RWPE2 (cell line): ENCODE measurements at places on chromosomes 7 and 10.

DNA sequence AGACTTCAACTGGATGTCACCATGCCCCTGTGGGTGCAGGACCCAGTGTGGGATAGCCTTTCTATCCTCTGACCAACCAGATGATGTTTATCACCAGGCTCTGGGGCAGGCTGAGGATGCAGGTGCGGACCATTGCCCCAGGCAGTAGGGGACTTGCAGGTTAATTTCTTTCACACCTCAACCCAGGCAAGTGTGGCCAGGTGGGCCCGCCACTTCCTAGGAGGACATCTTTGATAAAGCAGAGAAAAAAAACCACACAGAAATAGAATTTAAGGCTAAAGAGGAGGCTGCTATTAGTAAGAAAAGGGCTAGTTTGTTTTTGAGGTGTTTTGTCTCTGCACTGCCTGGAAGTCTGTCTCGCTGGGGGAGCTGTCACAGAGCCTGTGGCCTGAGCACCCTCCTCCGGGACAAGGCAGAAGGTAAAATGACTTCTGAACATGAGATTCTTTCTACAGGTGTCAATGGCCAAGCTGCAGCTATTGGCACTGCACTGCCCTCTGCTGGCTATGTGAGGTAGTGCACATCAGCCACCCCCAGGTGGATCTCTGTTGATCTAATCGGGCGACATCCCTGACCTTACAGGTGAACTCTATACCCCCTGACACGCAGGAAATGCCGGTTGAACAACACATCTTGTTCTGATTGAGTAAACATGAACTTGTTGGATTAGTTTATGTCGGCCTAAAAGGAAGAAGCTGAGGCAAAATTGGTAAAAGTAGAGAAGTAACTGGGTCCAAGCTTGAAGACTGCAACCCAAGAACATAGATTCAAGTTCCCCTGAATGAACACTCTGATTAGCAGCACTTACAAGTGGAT lies 21.0 kb downstream of the UPP1 start:
- peaks cover 19% of the 10 kb centered on the region for H3K4me1 ChIP-seq
- no peaks in the 10 kb centered on the region for H3K27me3 ChIP-seq
- DNase-seq = no peak
- H3K36me3 ChIP-seq = peaks cover 39% of the 10 kb centered on the region
- H3K4me3 ChIP-seq = no peak overlapping the region
- H3K27ac ChIP-seq = peak overlapping the region; percentile 11

- peaks cover 8% of the 10 kb centered on the region for H3K4me1 ChIP-seq
- H3K4me3 ChIP-seq = no peak overlapping the region
- H3K27me3 ChIP-seq = no peaks in the 10 kb centered on the region
- peak; percentile 77 for DNase-seq
- peak overlapping the region; percentile 99 for H3K27ac ChIP-seq
These were observed 167.7 kb upstream of the TNRC18 start for GRCh38 chr7:5591278-5591874.

- H3K27ac ChIP-seq = no peak overlapping the region
- H3K4me1 ChIP-seq = no peaks in the 10 kb centered on the region
- no peak overlapping the region for H3K4me3 ChIP-seq
- H3K36me3 ChIP-seq = no peaks in the 10 kb centered on the region
- peak; percentile 49 for DNase-seq
- no peaks in the 10 kb centered on the region for H3K27me3 ChIP-seq
These were observed 72.1 kb downstream of the ADCY1 start for GRCh38 chr7:45646207-45646821.

- no peaks in the 10 kb centered on the region for H3K36me3 ChIP-seq
- no peak for DNase-seq
- H3K27ac ChIP-seq = no peak overlapping the region
- no peaks in the 10 kb centered on the region for H3K4me1 ChIP-seq
- H3K27me3 ChIP-seq = no peaks in the 10 kb centered on the region
These were observed 17.3 kb downstream of the SRGN start for GRCh38 chr10:69104994-69105790.

- no peak overlapping the region for H3K4me3 ChIP-seq
- H3K27ac ChIP-seq = peak overlapping the region; percentile 94
- no peaks in the 10 kb centered on the region for H3K36me3 ChIP-seq
These were observed 337.7 kb downstream of the GATA3 start for GRCh38 chr10:8392216-8392615.

- peaks cover 75% of the 10 kb centered on the region for H3K36me3 ChIP-seq
- H3K4me1 ChIP-seq = peaks cover 12% of the 10 kb centered on the region
These were observed 968 bp downstream of the NOLC1 start for GRCh38 chr10:102153093-102153620.

DNA sequence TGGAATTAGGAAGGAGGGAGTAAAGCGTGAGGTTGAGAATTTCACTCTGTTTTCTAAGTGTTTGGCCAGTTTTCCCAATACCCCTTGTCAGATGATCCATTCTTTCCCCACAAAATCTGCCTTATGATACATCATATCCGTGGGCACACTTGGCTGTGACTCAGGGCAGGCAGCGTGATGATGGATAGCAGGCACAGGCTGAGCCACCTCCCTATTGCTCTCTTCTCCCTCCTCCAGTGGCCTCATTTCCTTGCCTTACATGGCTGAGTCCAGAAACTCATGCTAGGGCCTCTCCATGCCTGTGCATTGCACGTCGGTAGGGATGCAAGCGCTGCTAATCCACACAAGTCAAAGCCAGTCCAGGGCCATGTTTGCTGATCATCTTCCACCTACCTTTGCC lies 128.3 kb downstream of the AMPH start:
- no peaks in the 10 kb centered on the region for H3K4me1 ChIP-seq
- no peaks in the 10 kb centered on the region for H3K27me3 ChIP-seq
- H3K4me3 ChIP-seq = no peak overlapping the region
- H3K36me3 ChIP-seq = no peaks in the 10 kb centered on the region

- DNase-seq = no peak
- no peaks in the 10 kb centered on the region for H3K27me3 ChIP-seq
- peak overlapping the region; percentile 89 for H3K27ac ChIP-seq
- H3K4me1 ChIP-seq = peaks cover 52% of the 10 kb centered on the region
- peaks cover 4% of the 10 kb centered on the region for H3K36me3 ChIP-seq
- no peak overlapping the region for H3K4me3 ChIP-seq
These were observed 45.3 kb upstream of the FAM133B start for GRCh38 chr7:92635538-92635937.

DNA sequence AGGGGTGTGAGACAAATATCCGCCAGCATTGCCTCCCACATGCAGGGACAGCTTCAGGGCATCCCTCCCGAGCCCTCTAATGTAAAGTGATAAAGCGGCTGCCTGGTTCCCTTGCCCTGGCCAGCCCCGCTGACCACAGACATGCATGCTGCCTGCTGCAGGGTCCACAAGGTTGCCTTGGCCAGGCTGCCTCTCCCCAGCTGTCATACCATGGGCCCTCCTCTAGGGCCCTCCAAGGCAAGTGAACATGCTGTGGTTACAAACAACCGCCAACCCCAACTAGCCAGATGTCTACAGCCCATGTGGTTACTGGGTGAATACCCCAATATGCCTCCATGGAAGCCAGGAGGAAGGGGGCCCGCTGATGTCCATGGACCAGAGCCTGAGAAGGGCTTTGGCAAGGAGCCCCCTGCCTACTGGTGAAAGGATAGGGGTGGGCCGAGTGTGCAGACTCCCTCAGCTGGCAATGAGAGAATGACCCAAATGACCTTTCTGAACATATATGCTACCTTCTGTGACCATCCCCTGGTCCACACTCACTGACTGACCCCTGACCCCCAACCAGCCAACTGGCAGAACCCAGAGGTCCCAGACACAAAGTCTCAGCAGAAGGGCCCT lies 37.4 kb downstream of the GRID1 start:
- H3K36me3 ChIP-seq = no peaks in the 10 kb centered on the region
- H3K27ac ChIP-seq = no peak overlapping the region
- peak; percentile 35 for DNase-seq
- no peaks in the 10 kb centered on the region for H3K4me1 ChIP-seq
- peaks cover 3% of the 10 kb centered on the region for H3K27me3 ChIP-seq

DNA sequence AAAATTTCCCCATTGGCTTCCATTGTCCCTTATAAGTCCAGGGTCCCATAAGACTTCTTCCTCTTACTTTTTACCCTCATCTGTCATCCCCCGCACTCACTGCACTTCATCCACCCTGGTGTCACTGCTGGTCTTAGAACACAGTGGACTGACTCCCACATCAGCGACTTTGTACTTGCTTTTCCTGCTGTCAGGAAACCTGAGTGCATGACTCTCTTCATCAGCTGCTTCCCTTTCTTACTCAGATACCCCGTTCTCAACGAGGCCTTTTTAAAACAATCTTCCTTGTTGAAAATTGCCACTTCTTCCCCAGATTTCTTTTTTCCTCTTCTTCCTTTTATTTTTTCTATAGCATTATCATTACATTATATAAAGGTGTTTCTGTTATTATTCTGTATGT lies 305.4 kb downstream of the SDK1 start:
- H3K4me3 ChIP-seq = no peak overlapping the region
- no peaks in the 10 kb centered on the region for H3K27me3 ChIP-seq
- no peak overlapping the region for H3K27ac ChIP-seq
- H3K4me1 ChIP-seq = peaks cover 4% of the 10 kb centered on the region
